ENCODE measurements at places on chromosomes 13 and 19.

GRCh38 chr13:43493496-43494000, 293.2 kb downstream of the ENOX1 start:
- DNase-seq, result no peak

- no peak for DNase-seq
Measured at GRCh38 chr13:98853771-98854221, 101.3 kb upstream of the SLC15A1 start.

DNA sequence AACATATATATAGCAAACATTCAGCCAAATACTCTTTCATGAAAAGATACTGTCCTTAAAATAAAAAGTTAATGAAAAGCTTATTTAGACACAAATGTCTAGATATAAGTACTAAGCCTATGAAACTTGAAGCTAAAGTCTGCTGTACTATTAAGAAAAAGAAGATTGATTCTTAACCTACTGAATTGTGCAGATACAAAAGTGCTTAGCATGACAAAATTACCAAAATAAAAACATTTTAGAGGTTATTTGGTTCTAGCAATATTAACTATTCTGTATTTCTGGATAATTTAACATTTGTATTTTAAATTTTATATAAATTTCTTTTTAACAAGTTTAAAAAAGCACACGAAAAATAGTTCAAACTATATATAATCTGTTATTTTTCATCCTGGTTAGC, 8.8 kb downstream of the RNF6 start:
- no peak for DNase-seq

- no peak for DNase-seq
Measured at GRCh38 chr19:58182577-58182988, 278 bp upstream of the ZNF274 start.

GRCh38 chr13:49265822-49266221, 18.1 kb downstream of the CDADC1 start:
- no peak for DNase-seq

DNA sequence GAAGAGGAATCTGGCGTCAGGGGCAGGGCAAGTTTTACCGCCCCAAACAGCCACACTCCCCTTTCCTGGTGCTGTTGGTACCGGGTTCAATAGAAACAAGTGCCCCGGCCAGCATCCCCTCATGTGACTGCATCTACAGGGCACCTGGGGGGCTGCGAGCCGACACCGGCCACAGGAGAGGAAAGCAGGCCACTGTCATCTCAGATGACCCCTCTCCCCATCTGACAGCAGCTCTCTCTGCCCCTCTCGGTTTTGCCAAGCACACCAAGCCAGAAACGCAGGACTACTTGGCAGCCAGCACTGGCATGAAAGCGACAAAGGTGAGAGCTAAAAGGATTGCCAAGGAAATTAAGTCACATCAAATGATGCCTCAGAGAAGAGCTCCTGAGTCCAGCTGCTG, 37.1 kb downstream of the MLLT1 start:
- DNase-seq, result no peak

DNA sequence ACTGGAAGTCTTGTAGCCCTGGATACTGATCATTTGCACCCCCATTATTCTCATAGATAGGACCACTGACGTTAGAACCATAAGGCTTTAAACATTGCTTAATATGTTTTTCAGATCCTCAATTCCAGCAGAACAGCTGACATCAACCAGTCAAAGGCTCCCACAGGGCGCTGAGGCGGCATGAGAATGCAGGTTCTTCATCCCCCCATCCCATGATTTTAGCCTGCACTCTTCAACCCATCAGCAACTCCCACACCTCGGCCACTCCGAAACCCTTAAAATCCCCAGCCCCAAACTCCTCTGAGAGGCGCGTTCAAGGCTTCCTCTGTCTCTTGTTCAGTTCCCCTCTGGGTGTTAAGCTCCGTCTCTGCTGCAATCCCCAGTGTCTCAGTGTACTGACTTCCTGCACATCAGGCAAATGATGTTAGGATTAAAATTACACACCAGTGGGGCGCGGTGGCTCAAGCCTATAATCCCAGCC, 24.3 kb upstream of the LAMP1 start:
- no peak for DNase-seq

DNA sequence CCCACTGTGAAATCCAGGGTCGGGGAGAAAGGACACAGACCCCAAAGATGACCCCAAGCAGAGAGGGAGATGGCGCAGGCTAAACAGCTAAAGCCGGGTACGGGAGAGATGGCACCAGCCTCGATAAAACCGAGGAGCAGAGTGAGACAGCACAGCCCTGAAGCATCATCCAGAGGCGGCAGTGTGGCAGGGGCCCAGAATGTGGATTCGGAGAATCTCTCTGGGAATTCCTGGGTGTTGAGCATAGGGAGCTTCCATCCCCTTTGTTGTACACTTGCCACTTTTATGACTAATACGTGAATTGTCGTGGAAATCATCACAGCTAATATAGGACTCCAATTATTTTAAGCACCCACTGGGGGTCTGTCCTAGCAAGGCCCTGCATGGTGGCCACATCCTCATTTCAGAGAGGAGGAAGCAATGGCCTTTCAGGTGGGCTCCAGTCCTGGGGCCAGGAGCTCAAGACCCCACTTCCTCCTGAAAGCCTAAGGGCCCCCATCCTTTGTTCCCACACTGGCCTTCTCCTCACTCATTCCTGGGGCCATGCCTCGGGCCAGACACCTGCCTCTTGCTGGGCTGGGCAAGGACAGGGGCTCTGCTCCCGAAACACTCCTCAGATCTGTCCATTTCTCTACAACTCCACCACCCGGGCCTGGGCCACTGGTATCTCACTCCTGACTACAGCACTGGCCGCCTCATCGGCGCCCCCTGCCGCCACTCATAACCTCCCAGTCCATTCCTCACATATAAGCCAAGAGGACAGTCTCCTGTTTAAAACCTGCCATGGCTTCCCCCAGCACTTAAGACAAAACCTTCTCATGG, 29.3 kb upstream of the ATP1A3 start:
- no peak for DNase-seq

DNA sequence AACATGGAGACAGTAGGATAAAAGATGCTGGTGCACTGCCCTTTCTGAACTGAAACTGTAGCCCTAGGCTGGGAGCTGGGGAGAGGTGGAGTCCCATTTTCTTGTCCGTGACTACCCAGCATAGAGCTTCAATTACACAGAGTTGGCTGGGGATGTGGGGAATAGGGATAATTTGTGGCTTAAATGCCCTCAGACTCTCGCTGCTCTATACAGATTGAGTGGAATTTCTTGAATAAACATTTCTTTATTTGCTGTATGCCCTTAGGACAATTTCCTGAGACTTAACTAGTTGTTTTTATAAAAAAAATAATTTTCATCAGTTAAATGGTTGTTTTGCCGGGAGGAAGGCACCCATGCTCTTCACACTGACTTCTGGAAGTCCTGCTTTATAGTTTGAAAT, 7.2 kb downstream of the IGFL2 start:
- no peak for DNase-seq

GRCh38 chr19:5048091-5048726, 79.3 kb downstream of the KDM4B start:
- peak; percentile 90 for DNase-seq

DNA sequence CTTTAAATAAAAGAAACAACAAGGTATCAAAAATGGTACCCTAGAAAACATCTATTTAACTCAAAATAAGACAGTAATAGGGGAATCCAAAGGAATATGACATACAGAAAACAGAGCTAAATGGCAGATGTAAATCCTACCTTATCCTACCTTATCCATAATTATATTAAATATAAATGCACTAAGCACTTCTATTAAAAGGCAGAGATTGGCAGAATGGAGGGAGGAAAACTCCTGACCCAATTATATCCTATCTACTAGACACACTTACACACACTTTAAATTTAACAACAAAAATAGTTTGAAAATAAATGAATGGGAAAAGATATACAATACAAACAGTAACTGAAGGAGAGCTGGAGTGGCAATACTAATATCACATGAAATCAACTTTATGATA, 14.4 kb downstream of the RNASEH2B start:
- DNase-seq, result no peak

GRCh38 chr19:34288381-34288780, 34.0 kb downstream of the GARRE1 start:
- DNase-seq, result no peak

DNA sequence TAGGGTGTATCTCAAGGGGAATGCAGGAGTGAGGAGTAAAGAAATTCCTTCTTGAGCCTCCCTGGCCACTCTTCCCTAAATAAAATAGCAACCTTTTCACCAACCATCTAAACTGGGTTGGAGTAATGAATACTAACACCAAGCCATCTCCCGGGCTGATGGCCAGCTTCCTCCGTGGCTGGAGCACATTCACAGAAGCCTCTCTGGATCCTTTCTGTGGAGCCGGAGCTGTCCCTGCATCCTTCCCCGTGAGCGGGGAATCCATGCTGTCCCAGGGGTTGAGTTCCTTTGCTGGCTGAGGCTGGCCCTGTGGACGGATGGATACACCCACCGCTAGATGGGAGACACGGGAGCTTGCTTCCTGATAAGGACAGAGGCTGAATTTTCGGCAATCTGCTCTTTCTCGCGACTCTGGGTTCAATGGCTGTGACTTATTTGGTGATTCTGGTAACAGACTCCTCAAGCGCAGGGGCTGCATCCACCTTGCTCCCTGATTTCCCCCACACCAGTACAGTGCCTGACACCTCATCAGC, 370.3 kb downstream of the ZNF536 start:
- no peak for DNase-seq

- no peak for DNase-seq
Measured at GRCh38 chr13:93364166-93364565, 137.6 kb downstream of the GPC6 start.
